Stimulated activated CD8-positive, alpha-beta memory T cell treated with anti-CD3 and anti-CD28 coated beads, Interleukin-4, amount 100 ng/mL, for 1 hour (primary cell): ENCODE measurements at places on chromosomes 2 and 18.

GRCh38 chr18:22933966-22934423, 867 bp downstream of the RBBP8 start:
- no peak for DNase-seq

DNA sequence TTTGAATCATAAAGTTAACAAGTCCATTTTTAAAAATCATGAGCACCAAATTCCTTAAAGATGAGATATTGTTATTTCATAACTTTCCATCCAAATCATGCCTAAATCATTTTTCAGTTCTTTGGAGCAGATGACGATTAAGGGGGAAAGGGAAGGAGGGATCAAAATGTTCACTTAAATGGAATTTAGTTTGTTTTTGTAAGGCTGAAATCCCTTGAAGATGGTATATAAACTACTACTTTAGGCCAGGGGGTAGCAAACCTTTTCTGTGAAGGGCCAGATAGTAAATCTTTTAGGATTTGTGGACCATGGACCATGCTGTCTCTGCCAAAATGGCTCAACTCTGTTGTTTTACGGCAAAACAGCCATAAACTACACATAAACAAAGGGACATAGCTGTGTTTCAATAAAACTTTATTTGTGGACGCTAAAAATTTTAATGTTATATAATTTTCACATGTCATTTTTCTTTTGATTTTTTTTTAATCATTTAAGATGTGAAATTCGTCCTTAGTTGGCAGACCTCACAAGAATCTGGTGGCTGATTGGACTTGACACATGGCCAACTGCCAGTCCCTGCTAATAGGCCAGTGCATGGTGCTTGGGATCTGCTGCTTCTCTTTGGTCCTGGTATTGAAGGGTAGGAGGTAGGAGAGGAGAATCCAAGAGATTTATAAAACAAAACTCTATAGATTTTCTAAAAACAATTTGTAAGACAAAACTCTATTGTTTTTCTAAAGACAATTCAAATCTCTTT, 52.0 kb upstream of the RTN4 start:
- DNase-seq: no peak

DNA sequence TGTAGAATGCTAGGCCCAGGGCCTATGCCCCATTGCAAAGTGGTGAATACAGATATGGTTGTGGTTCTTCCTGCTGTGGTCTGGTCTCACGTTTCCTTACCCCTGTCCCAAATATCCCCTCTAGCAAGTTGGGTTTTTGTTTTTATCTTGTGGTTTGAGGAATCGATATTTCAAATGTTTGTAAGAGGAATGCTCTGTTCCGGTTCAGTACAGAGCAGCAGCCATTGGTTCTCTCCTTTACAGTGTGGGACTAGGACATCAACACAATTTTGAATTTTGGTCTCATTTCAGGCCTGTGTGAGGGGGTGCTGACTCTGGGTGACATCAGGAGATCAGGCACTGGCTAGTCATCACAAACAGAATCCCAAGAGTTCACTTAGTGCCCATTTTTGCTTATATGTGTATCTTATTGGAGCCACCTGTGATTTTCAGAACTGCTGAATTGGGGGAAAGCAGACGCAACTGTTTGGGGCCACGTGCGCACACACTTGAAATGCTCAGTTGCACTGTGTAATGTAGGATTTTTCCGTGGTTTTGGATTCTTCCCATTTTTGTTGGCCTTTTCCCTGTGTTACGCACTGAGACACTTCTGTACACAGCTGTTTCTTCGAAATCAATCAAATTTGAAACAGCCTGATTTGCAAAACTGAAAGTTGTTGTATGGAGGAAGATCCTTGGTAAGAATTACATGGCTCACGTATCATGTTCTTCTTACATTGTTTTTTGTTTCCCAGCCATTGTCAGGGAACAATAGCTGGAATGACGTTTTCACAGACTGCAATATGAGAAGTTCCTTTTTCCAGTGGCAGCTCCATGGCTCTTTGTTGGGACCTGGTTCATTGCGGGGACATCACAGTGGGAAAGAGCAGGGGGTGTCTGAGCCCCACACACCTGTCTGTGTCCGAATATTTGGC, 8.6 kb downstream of the SH3BP4 start:
- DNase-seq: no peak

- no peak for DNase-seq
Observed at GRCh38 chr2:127675331-127676261, at the start of gene LIMS2. TSS of gene LIMS2 (minus strand) at chr2:127675530. CDS start at chr2:127675024, 506 bp downstream.

DNA sequence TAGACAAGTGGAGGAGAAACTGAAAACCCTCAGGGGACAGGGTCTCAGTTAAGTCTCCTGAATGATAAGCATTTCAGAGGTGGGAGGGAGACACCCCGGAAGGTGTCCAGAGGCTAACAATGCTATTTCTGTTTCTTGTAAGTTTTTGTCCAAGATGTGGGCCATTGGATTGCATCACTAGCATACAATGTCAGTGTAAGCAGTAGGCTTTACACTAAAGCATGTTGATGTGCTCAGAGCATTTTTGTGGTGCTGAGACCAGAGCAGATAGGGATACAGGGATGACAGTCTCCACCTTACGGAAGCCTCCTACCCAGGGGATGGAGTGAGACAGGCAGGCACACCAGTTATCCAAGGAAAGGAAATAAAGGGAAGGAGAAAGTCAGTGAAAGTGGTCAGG, 2.2 kb upstream of the IL1R1 start:
- DNase-seq: no peak

DNA sequence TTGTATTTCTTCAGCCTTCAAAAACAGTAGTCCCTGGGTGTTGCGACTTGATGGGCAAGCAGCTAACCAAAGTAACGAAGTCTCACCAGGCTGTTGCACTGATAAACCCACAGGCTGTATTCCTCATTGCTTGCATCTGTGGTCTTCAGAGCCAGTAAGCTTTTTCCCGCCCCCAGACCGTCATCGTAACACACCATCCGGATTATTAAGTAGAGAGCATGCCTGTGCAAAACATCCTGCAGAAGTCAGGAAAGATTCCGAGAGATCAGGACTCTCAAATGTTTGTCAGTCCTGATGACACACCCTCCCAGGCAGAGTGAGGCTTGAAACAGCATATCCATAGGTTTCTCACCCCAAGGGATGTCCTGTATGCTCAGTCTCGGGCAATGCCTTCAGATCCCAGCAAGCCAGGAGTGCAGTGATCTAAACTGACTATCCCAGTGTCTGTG, 15.9 kb downstream of the ITGB1BP1 start:
- DNase-seq: no peak

DNA sequence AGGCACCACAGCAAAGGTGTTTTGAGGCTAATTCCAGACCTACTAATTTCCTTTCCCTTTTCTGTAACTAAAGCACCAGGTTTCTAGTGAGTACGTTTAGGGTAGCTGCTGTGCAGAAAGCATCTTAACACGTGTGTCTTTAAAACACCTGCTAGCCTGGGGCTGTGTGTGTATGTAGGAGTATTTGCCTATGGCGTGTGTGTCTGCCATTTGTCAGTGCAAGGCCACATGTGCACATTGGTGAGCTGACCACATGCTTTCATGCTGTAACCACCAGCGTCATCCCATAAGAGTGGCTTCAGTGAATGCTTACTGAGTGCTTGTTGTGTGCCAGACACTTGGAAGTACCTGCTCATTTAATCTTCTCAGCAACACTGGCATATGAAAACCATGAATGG, 241.6 kb downstream of the SEPTIN10 start:
- no peak for DNase-seq

- no peak for DNase-seq
Observed at GRCh38 chr18:54100466-54100865, 124.0 kb downstream of the MBD2 start.

GRCh38 chr2:186891185-186891621, 42.2 kb upstream of the ZSWIM2 start:
- no peak for DNase-seq

- no peak for DNase-seq
Observed at GRCh38 chr18:7830468-7830867, 263.4 kb downstream of the PTPRM start.

- DNase-seq: no peak
Observed at GRCh38 chr2:12320991-12321641, 395.6 kb upstream of the TRIB2 start.

DNA sequence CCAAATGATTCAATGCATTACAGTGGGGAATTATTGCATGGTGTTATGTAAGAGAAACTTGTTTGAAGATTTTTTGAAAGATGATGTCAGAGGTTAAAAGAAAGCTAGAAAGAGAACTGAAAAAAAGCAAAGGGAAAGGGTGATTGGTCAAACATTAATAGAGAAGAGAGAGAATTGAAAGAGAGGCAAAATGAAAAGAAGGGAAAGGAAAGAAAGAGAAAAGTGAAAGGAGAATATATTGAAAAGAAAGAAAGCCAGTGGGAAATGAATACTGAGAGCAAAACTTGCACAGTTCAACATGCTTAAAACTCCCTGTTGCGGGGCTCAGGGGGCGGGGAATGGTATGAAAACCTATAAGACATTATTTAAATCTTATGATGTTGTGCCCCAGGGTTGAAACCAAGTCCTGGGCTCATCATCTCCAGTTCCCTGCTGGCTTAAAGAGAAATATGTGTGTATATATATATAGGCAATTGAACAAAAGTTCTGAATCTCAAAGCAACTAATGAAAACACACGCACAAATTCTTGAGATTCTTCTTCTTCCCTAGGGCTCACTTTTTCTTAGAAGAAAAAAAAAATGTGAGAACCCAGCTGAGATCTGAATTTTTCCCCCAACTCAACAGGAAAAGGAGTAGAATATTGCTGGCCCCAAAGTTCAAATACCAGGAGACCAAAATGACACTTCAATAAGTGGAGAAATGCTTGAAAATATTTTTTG, 2045.9 kb upstream of the CELF4 start:
- DNase-seq: no peak

- DNase-seq: no peak
Observed at GRCh38 chr2:233039212-233039845, 6.9 kb downstream of the NEU2 start.

DNA sequence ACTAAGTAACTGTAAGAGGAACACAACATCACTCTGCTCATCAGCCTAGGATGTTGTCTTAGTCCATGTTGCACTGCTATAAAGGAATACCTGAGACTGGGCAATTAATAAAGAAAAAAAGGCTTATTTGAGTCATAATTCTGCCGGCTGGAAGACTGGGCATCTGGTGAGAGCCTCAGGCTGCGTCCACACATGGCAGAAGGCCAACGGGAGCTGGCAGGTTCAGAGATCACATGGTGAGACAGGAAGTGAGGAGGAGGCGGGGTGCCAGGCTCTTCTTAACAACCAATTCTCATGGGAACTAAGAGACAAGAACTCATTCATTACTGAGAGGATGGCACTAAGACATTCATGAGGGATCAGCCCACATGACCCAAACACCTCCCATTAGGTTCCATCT, 46.8 kb downstream of the EPG5 start:
- no peak for DNase-seq

DNA sequence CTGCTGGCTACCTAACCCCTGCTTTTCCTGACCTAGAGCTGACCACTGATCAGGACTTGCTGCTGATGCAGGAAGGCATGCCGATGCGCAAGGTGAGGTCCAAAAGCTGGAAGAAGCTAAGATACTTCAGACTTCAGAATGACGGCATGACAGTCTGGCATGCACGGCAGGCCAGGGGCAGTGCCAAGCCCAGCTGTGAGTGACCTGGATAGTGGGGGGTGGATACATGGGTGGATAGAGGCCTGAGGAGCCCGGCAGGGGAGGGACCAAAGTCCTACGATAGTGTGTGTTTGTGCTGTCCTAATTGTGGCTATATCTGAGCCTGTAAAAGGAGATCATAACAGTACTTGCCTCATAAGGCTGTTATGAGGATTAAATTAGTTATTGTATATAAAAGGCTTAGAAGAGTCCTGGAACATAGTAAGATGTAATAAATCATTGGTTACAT, 8.2 kb downstream of the PLCD4 start:
- DNase-seq: no peak

DNA sequence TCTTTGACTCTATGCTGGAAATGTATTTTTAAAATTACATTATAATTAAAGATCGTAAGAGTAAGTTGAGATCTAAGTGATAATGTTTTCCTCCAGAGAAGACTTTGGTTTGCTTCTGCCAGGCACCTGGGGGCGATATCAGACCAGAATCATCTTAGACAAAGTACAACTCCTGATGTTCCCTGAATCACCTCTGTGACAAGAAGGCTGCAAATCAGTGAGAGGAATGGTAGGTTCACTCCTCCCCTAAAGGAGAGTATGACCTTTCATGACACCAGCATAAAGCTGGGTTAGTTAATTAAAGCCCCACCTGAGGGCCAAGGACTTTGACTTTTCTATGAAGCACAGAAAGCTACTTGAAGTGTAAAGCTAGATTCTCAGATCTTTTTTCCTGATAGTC, 114.4 kb upstream of the DTNA start:
- DNase-seq: no peak

DNA sequence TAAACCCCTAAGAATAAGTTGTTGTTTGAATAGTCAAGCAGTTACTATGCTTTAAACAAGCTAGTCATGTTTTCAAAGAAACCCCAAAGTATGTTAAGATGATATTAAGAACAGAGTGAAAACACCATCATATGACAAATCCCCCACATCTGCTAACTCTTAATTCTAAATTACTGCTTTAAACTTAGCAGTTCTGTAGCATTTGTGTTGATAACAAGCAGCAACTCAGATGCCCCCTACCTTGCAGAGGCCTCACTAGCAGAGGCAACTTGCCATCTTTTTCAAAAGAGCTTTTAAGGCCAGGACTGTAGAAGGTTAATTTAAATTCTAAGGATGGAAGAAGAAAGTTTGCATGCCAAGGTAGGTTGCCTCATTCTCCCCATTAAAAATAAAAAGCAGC, 376.2 kb downstream of the SETBP1 start:
- no peak for DNase-seq

- DNase-seq: no peak
Observed at GRCh38 chr18:69239849-69240674, 160.6 kb upstream of the DOK6 start.

DNA sequence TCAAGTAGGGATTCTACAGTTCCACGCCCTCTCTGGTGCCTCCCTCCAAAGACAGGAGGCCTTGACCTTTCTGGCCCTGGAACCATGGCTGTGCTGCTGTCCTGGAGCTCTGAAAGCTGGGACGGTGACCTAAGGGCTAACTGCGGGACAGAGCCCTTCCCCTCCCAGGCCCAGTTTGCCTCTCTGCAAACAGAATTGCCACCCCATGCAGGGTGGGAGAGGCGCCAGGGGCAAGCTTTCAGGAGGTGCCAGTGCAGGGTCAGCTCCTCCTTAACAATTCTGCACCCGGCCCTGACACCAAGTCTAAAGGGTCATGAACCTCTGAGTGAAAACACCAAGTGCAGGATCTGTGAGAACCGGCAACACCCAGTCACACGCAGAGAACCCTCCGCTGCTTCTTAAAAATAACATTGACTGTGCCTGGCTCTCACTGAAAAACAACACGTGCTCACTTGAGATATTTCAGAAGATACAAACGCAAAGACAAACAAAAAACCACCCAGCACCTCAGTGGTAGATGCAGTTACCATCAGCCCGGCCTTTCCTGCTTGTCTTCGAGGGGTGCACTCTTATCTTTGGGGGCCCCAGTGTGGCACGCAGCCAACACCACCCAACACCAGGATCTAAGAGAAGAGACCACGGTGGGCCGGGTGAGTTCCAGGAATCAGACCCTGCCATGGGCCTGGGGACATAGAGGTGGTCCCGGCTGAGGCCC, 1.1 kb upstream of the SNED1 start:
- DNase-seq: no peak
